ENCODE measurements at places on chromosomes 4 and X. TPM values are rescaled to one million over a fixed set of nuclear protein-coding genes. Genes with fewer than 3 reads are reported as not detected.

Gene SSX4B
- polyA plus RNA-seq: not detected

Gene DMRTC1
- 0.40 TPM for polyA plus RNA-seq

Gene MXRA5
- polyA plus RNA-seq: not detected

Gene AKAP14
- not detected for polyA plus RNA-seq

Gene FRAS1
- 0.09 TPM for polyA plus RNA-seq

Gene EPGN
- polyA plus RNA-seq: not detected

Gene ADGRG4
- polyA plus RNA-seq: not detected

DNA sequence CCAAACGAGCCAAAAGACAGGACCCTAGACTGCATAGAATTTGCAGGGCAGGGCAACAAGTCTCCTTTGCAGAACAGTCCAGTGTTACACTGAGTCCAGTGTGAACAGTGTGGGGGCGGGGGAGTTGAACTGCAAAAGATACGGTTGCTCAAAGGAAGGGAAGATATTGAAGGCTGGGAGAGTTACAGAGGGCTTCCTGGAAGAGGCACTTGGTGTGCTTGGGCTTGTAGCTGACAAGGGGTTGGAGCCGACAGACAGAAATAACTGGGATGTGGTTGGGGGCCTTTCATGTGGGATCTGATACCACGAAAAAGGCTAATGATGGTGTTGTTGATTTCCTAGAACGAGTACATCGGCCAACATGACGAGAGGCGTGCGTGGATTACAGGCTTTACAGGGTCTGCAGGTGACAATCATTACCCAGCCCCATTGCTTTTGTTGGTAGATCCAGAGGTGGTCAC, 6.1 kb downstream of the XPNPEP2 start:
- no peaks in the 10 kb centered on the region for H3K36me3 ChIP-seq
- no peak for DNase-seq
- no peak overlapping the region for H3K27ac ChIP-seq
- H3K4me3 ChIP-seq: no peak overlapping the region
- H3K27me3 ChIP-seq: peaks cover 13% of the 10 kb centered on the region
- peaks cover 20% of the 10 kb centered on the region for H3K4me1 ChIP-seq

- DNase-seq: no peak
- H3K27ac ChIP-seq: no peak overlapping the region
- H3K36me3 ChIP-seq: no peaks in the 10 kb centered on the region
These were observed 199.1 kb upstream of the NPY2R start for GRCh38 chr4:155009288-155009687.

DNA sequence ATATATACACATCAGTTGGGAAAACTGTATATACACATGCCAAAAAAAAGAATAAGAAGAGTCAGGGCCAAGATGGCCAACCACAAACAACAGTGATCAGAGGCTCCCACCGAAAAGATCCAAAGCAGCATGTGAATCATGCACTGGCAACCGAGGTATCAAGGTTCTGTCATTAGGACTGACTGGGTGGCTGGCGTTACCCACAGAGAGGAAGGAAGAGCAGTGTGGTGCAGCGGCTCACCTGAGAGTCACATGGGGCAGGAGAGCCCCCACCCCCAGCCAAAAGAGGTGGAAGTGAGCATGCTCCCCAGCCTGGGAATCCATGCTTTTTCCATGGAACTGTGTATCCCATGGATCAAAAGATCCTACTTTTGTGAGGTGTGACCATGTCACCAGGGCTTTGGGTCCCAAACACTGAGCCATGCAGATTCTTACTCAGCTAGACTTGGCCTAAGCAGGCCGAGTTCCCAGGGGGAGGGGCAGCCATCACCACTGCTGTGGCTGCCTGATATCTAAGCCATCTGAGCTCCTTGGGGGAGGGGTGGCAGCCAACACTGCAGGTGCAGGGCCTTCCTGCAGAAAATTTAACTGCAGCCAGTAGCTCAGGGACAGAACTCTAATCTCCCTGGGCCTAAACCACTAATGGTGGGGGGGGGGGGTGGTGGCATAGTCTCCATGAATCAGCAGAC, 52.8 kb downstream of the P2RY10 start:
- H3K4me3 ChIP-seq: no peak overlapping the region
- no peaks in the 10 kb centered on the region for H3K27me3 ChIP-seq
- DNase-seq: no peak

- H3K4me3 ChIP-seq: no peak overlapping the region
- peaks cover 6% of the 10 kb centered on the region for H3K4me1 ChIP-seq
- no peak for DNase-seq
- H3K27me3 ChIP-seq: peaks cover 24% of the 10 kb centered on the region
These were observed 5.4 kb upstream of the HTRA3 start for GRCh38 chr4:8264106-8264505.

DNA sequence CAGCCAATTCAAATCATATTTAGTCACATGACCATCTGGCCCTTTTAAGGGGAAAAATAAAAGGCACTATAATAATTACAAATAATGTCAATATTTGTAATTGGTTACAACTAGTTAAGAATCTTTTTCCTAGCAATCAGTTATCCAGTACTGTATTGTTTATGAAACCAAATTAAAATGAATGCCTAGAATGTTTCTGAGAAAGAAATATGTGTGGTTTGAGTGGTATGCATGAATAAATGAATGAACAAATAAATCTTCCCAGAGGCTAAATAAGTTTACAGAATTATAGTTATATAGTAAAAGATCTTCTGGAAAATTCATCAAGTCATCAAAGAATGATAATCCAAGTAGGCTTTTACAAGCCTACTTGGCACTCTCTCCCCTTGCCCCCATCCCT, 55.8 kb upstream of the F8A3 start:
- H3K4me1 ChIP-seq: no peaks in the 10 kb centered on the region
- no peak overlapping the region for H3K4me3 ChIP-seq
- no peak for DNase-seq
- peaks cover 7% of the 10 kb centered on the region for H3K36me3 ChIP-seq
- no peaks in the 10 kb centered on the region for H3K27me3 ChIP-seq
- H3K27ac ChIP-seq: no peak overlapping the region

GRCh38 chrX:132101206-132101605, 26.6 kb downstream of the FRMD7 start:
- DNase-seq: no peak
- H3K4me1 ChIP-seq: no peaks in the 10 kb centered on the region
- H3K27ac ChIP-seq: no peak overlapping the region
- H3K4me3 ChIP-seq: no peak overlapping the region
- H3K27me3 ChIP-seq: no peaks in the 10 kb centered on the region
- H3K36me3 ChIP-seq: no peaks in the 10 kb centered on the region

DNA sequence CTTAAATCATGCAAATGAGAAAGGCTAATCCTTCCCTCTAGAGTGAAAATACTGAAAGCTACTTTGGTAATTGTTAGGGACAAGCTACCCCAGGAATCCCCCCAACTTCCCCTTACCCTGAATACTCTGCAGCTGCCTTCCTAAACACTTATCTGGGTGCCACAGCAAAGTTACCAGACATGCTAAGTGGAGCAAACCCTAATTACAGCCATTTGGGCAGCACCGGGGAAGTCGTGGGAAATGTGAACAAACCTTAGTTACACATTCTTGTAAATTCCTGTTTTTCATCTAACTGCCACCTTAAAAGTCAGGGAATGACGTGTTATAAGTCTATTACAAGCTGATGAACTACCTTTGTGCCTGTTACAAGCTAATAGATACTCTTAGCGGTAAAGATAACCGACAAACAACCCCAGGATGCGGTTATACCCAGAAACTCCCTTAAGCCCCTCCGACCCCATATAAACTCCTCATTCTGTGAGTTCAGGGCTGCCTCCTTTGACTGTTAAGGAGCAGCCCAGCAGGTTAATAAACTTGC, 66.0 kb upstream of the PLAC8 start:
- peak overlapping the region; percentile 25 for H3K4me3 ChIP-seq
- no peaks in the 10 kb centered on the region for H3K36me3 ChIP-seq
- no peak for DNase-seq
- peak overlapping the region; percentile 70 for H3K27ac ChIP-seq
- no peaks in the 10 kb centered on the region for H3K27me3 ChIP-seq

Measured in naive B cell (primary cell).